ENCODE measurements at places on chromosomes 11 and 22. TPM values are rescaled to one million over a fixed set of nuclear protein-coding genes. Genes with fewer than 3 reads are reported as not detected.

DNA sequence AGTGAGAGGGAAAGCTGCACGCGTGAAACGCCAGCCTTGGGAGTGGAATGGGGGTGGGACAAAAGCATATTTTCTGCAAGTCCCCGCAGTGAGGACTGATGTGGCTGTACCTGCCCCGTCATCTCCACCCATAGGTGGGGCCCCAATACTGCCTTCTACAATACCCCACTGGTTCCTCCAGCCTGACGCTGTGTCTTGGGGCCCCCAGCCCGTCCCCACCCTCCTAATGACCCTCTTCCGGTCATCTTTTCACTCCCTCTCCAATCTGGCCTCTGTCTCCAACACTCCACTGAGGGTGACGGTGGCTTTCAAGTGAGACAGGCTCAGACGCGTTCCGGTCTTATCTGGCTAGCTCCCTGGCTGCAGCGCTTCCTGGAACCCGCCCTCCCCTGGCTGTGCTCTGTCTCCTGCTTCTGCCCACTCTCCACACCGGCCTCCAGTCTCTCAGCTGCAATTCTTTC is 104.2 kb downstream of the MICAL3 start:
- no peak for DNase-seq

P2RX3 gene
- total RNA-seq, result not detected

DNA sequence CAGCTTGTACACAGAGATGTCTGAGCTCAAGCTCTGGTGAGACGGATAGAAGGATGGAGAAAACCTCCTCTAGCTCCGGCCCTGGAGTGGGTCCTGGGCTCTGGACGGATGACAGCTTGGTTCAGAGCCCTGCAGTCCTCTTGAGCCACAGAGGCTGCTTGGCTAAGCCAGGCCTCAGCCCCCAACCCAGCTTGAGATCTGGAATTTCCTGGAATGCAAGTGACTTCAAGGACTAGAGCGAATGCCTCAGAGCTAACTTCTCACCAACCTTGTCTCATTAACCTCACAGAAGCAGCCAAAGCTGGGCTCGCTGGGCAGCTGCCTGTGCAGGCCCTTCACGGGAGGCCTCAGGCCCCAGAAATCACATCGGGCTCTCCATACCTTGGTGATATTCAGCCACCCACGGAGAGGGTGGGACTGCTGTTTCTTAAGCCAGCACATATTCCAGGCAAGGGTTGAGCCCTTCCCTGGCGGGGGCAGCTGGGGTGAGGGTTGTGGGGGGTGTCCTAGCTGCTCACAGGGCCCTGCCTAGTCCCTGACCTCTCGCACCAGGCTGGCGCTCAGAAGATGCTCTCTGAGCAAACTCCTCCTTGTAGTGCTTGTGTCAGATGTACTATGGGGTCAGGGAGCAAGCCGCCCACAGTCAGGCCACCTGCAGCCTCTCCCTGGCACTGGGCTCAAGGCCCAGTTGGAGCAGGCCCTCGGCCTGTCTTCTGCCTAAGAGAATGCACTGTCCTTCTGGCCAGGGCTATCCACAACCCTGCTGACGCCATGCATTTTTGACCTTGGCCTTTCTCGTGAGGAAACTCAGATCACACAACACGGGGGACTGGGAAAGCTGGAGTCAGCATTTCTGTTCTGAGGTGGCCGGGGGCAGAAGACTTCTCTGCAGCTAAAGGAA is 73.6 kb upstream of the TTLL12 start:
- no peak for DNase-seq

GRCh38 chr22:23122216-23122957 is 19.4 kb downstream of the RSPH14 start:
- no peak for DNase-seq

GRCh38 chr11:44963948-44964347 is 13.3 kb upstream of the TP53I11 start:
- DNase-seq, result no peak

DNA sequence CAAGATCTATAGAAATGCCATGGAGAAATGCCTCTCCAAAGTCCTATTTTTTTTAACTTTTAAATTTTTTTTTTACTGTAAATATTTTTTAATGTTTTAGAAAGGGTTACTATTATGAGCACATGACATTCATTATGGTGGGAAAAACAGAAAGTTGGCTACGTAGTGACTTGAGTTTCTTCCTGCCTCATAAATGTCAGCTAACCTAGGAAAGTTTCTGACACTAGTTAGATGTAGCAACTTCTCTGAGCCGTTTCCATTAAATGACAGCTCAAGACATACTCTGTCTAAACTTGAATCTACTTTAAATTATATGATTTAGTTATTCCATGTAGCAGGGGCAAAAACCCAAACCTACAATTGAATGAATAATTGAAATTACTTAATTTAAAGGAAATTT is 18.4 kb upstream of the CTSC start:
- DNase-seq, result no peak

- no peak for DNase-seq
These were observed 109.2 kb upstream of the GAL start for GRCh38 chr11:68575025-68575665.

- DNase-seq, result no peak
These were observed 93.5 kb downstream of the MYEOV start for GRCh38 chr11:69387409-69387885.

DNA sequence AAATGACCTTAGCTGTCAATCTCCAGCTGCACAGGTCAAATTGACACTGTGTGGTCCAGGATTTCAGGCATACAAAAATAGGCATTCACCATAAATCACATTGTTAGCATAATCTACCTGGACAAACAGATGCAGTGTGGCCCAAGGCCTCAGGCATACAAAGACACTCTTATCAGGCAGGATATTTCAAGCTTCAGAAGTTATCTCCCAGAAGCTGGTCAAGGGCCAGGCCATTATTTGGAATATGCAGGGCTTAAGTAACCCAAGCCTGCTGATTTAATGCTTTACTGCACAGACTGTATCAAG is 25.5 kb upstream of the HORMAD2 start:
- DNase-seq, result no peak

DNA sequence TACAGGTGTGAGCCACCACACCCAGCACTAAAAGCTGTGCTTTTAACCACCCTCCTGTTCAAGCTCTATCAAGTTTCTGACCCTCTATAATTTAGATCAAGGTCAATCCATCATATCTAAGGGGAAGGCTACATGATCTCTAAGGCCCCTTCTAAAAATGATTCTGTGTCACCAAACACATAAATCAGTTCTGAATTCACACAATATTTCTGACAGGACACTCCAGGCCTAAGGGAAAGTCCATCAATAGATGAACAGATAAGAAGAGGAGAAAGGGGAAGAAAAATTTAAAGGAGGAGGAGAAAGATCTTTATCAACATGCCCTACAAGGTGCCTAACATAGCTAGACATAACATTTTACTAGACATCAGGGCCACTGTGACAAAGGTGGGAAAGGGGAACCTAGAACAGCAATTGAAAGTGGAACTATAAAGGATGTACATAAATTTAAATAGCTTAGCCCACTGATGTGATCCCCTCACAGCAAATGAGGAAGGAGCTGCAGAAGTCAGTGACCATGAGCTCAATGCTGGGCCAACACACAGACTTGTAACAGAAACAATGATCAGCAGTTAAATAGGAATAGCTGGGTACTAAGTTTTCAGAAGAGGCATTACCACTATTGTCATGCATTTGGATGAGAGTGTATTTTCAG is 4.7 kb downstream of the PRCP start:
- DNase-seq, result no peak

GRCh38 chr11:69876013-69876412 is 56.8 kb upstream of the FGF3 start:
- no peak for DNase-seq

GRCh38 chr11:118908901-118909618 is 16.7 kb downstream of the BCL9L start:
- no peak for DNase-seq

- DNase-seq, result peak; percentile 12
These were observed 296.8 kb downstream of the RAB38 start for GRCh38 chr11:87878373-87878825.

LDHAL6A gene
- total RNA-seq, result not detected

GRCh38 chr22:30327864-30328345 is 1.2 kb upstream of the TBC1D10A start:
- no peak for DNase-seq

CCDC117 gene
- total RNA-seq, result 14.1 TPM

PHOX2A gene
- not detected for total RNA-seq

GRCh38 chr22:37940698-37941376 is 12.6 kb downstream of the C22orf23 start:
- DNase-seq, result no peak
